ENCODE measurements at places on chromosomes 7 and 10.

DNA sequence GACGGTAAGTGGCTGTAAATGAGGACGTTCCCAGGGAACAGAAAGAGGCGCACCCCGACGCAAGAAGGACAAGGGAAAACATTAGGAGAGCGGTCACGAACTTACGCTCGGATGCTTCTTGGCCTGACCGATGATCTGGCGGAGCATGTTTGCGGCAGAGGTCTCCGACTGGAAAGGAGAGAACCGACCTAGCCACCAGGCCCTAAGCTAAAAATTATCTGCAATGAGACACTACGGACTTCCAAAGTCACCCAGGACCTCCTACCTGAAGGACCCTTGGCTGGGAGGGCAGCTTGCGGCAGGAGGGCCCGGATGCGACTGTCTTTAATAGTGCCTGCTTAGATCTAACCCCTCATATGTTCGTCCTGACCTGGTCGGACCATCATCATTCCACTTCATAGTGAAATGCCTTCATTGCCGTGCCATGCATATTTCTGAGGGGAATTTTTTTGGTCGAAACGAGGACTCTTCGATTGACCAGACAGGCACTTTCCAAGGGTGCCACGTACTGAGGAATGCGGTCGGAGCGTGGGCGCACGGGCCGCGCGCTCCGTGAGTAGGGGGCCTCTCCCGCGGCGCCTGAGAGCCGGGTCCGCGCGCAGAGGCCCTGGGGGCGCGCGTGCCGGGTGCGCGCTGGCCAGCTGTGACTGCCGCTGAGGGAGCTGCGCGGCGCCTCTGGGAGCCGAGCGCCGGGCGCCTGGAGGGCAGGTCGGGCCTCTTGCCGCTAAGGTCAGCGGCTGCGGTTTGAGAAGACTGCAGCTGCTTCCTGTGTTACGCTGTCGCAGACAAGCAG lies 33.6 kb upstream of the PHF14 start:
- DNase-seq, result peak; percentile 52

GRCh38 chr7:125127304-125127703 lies 197.7 kb upstream of the POT1 start:
- DNase-seq, result no peak

- DNase-seq, result no peak
Measured at GRCh38 chr7:129684777-129685176, 73.3 kb downstream of the NRF1 start.

- DNase-seq, result no peak
Measured at GRCh38 chr7:106222545-106222944, 62.2 kb downstream of the NAMPT start.

DNA sequence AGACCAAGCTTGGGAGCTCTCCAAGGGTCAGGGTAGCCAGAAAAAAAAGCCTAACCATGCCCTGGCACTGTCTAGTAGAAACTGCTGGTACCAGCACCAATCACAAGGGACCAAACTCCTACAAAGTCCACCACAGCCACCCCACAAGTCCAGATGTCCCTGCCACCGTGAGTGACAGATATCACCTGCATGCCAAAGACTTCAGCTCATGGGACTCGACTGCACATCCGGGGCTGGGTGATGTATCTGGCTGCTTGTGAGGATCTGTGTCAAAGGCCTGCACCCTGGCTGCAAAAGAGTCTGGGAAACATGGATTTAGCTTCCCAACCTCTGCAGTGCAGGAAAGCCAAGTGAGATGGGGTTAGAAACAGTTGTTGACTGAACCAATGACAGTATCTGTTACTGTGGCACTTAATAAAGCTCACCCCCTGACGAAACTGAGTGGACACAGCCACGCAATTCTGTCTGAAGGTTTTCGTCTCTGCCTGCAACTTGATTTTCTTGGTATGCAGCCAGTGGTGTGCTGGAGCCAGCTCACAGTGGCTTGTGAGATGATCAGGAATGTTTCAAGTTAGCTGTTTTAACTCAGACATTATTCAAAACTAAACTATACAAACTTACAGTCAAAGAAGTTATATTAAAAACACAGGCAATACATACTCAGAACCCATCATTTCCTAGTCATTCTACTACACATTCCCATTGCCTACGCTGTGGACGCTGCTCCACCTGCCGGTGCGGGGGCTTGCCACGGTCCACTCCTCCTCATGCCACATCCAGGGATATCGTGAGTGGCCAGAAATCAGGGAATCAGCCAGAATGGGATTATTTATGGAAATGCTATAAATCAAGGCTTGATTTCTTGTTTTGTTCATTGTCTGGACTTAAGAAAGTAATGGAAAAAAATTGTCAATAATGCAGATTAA lies 9.2 kb downstream of the ZNF488 start:
- DNase-seq, result no peak

- DNase-seq, result no peak
Measured at GRCh38 chr10:119677126-119677525, 25.9 kb downstream of the BAG3 start.

- DNase-seq, result no peak
Measured at GRCh38 chr10:100779329-100779728, 33.9 kb downstream of the PAX2 start.

GRCh38 chr7:151859111-151859947 lies 17.6 kb downstream of the PRKAG2 start:
- no peak for DNase-seq

DNA sequence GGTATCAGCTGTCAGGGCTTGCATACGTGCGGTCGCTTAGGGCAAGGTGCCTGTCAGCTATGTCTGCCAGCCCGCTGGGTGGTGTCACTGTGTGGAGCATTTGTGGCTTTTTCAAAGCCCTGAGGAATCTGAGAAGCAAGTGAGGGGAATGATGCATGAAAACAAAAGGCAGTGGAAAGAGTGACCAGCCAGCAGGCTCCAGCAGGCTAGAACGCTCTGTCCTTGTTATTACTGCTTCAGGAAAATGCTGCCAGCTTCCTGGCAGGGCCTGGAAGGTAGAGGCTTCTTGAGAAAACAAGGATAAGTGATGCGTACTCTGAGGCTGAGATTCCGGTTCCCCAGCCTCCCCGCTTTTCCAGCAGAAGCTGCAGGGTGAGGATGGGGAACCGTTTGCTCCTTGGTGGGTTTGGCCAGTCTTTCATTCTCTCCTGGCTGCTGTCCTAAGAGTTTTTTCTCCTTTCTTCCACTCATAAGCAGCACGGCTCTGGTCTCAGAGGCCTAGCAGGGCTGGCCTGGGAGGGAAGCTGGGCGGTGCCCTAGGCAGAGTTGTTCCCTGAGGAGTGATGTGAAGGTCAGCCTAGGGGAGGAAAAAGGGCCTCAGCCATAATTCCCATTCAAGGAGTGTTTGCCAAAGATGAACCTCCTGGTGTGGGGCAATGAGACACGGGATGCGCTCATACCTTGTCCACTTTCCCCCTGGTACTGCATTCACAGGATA lies 42.8 kb upstream of the MKLN1 start:
- DNase-seq, result no peak

DNA sequence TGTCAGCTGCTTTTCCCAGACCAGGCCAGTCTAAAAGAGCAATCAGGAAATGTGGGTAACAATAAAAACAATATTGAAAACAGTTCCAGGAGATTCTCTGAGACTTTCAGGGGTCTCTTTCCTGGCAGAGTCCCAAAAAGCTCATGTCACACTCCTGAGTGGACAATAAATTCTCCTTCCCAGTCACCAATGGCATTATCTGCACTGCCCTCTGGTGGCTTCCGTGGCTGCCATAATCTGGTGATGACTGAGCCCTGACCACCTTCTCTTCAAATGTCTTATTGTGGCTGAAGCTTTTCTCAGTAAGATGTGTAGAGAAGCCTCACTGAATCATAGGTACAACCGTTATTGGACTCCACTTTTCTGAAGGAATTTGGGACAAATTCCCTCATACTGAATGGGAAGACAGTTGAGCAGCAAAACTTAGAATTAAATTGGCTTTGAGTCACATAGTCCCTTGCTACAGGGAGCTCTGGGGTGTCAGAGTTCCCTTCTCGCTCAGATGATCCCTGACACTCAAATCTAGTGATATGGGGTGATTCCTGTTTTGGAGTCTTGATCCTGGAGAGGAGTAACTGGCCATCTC lies 24.4 kb upstream of the ASAH2 start:
- DNase-seq, result no peak

- DNase-seq, result peak; percentile 89
Measured at GRCh38 chr7:100101016-100101862, at the start of the genes AP4M1 and MCM7. Gene AP4M1, plus strand, starts transcription at chr7:100101643. Its CDS starts 72 bp downstream, at chr7:100101715. Gene MCM7, minus strand, starts transcription at chr7:100101397. Its CDS starts 103 bp downstream, at chr7:100101294.

DNA sequence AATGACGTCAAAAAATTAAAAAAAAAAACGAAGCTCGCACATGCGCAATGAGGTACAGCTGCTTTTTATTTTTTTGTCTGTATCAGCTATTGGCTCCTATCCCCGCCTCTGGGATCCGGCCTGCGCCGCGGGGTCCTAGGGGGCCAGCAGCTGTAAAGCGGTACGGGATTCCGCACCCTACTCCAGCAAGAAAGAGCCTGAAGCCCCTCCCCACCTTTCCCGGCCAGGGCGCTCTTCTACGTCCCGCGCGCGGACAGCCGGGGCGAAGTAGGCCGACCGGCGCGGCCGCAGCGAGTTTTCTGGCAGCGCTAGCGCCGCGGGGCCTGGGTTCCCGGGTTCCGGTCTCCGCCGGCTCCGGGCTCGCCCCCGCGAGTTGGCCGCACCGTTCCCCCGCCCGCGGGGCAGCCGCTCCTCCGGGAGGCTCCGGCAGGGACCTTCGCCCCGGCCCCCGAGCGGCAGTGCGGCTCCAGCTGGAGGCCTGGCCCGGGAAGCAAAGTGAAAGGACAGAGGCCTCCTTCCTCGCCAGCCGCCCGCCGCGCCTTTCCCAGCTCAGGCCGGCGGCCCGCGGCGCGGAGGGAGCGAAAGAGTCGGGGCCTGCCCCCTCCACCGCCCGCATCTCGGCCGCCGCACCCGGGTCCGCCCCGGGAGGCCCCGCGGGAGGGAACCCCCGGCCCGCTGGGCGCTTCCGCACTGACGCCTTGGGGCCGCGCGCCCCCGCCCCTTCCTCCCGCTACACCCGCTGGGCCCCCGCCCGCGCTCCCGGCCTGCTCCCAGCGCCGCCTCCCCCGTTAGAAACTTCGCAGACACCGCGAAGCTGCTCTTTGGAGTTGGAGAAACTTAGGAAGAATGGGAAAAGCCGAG lies 4.7 kb upstream of the SPAG6 start:
- DNase-seq, result no peak

GRCh38 chr10:131071721-131072120 lies 239.8 kb downstream of the TCERG1L start:
- no peak for DNase-seq

- DNase-seq, result no peak
Measured at GRCh38 chr10:14728346-14728745, 46.4 kb downstream of the FAM107B start.

GRCh38 chr10:75011221-75011620 lies 100.2 kb upstream of the SAMD8 start:
- DNase-seq, result no peak

DNA sequence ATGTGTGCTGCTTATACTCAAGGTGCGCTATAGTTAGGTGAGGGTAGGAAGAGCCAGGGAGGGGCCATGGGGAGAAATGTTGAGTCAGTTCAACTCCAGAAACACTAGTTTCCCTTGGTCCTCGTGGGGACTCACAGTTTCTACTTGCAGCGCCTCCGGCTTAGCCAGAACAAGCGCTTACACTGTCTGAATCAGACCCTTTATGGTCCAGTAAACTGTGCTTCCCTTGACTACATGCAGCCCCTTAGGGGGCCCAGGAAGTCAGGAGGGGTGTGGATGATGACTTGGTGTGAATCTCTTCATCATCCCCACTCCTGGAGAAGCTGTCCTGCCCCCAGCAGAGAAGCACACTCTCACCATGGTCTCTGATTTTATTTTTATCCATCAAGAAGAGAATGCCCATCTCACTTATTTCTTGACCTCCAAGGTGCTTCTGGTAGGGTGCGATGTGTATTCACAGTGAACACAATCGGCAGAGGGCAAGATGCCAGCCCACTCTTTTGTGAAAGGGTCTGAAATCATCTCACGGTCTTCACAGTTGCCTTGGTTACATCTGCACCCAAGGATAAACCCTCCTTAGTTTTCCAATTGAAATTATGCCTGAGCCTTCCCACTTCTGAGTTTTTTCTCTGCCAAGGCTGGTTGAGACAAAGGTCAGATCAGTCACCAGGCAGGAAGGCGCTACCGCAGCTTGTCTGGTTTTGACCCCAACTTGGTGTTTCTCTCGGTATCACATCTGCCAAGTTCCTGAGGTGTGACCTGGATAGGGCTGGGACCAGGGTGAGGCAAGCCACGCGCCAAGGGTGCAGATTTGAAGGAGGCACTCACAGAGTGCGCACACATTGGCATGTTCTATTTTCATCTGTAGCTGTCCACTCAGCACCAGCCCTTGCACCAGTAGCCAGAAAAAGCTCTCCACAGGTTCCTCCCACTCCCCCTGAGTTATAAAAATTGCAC lies 62.7 kb upstream of the LRRC4 start:
- DNase-seq, result no peak

DNA sequence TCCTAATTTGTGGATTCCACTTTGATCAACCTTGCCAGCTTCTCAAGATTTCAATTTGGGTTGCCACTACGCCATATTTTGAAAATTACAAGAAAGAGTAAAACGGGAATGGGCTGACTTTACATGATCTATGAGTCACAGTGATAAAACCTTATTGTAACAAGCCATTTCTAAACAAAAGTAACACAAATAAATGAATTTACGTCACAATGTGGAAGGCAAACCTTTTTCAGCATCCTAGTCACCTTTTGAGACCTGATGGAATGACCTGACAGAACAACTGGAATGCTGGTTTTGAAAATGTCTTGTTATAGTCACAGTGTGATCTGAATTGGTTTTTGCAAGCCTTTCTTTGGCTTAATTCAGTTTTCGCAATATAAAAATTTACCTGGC lies 85.9 kb downstream of the CDK6 start:
- no peak for DNase-seq

DNA sequence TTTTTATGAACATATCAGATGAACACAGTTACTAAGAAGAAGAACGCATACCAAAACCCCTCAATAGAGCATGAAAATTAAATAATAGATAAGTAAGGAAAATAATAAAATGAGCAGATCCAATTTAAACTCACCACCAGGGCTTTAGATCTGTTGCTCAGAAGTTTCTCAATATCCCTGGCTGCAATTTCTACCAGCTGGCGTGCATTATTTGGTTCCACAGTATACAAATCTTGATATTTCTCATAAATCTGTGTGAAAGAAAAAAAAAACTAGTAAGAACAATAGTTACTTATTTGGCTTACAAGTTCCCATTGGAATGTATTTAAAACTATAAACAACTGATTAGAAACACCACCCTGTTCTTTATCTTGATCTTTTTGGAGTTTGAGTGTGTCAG lies 108.6 kb downstream of the CACNA2D1 start:
- DNase-seq, result no peak

- DNase-seq, result no peak
Measured at GRCh38 chr7:132131196-132131595, 445.1 kb downstream of the PLXNA4 start.

Measured in esophagus squamous epithelium (tissue), 5 donors.